ENCODE measurements at places on chromosomes 1 and 21. TPM values are rescaled to one million over a fixed set of nuclear protein-coding genes. Genes with fewer than 3 reads are reported as not detected.

The SLAMF8 gene
- 2.7 TPM for polyA plus RNA-seq

The RNF223 gene
- polyA plus RNA-seq, result not detected

The RGS18 gene
- polyA plus RNA-seq, result 2.4 TPM

The FAM151A gene
- polyA plus RNA-seq, result 0.22 TPM

The CHI3L1 gene
- 12.6 TPM for polyA plus RNA-seq

The KCNK1 gene
- polyA plus RNA-seq, result 3.6 TPM

The ADGRB2 gene
- polyA plus RNA-seq, result 1.2 TPM

The C1orf167 gene
- 0.83 TPM for polyA plus RNA-seq

The LMOD1 gene
- polyA plus RNA-seq, result 21.8 TPM

The SH2D1B gene
- polyA plus RNA-seq, result 0.90 TPM

The ZNF672 gene
- 9.2 TPM for polyA plus RNA-seq

The FAM78B gene
- polyA plus RNA-seq, result 1.7 TPM

The C1orf232 gene
- not detected for polyA plus RNA-seq

The BGLAP gene
- polyA plus RNA-seq, result 0.31 TPM

The SYDE2 gene
- 1.8 TPM for polyA plus RNA-seq

The SDC3 gene
- polyA plus RNA-seq, result 29.0 TPM

The SPATC1L gene
- polyA plus RNA-seq, result 9.1 TPM

The AIM2 gene
- 0.13 TPM for polyA plus RNA-seq

The SPRR1A gene
- polyA plus RNA-seq, result not detected

Measured in adipose tissue (tissue), 3 donors.